ENCODE measurements at places on chromosomes 16 and 17. TPM values are rescaled to one million over a fixed set of nuclear protein-coding genes. Genes with fewer than 3 reads are reported as not detected.

The TMEM88 gene
- 0.50 TPM for total RNA-seq

The CCDC200 gene
- total RNA-seq, result not detected

The CD300LD gene
- not detected for total RNA-seq

The CHST6 gene
- 0.17 TPM for total RNA-seq

The YBX2 gene
- total RNA-seq, result 0.56 TPM

The CRYM gene
- total RNA-seq, result 1.7 TPM

The NOS2 gene
- total RNA-seq, result 0.26 TPM

The TMC8 gene
- 0.22 TPM for total RNA-seq

The CIITA gene
- 0.07 TPM for total RNA-seq

The EFCAB5 gene
- 0.63 TPM for total RNA-seq

The ABCC3 gene
- 112 TPM for total RNA-seq

The KCNAB3 gene
- total RNA-seq, result 2.9 TPM

The SOCS1 gene
- 12.5 TPM for total RNA-seq

The ABCC6 gene
- total RNA-seq, result 1.3 TPM

The NUPR1 gene
- 13.1 TPM for total RNA-seq

The MYCBPAP gene
- total RNA-seq, result 0.35 TPM

The FN3KRP gene
- 69.8 TPM for total RNA-seq

The TPPP3 gene
- 10.6 TPM for total RNA-seq

The CMTM2 gene
- not detected for total RNA-seq

The TPSG1 gene
- 0.16 TPM for total RNA-seq

The CACNG5 gene
- total RNA-seq, result not detected

The SLC6A2 gene
- total RNA-seq, result 0.05 TPM

The KRT31 gene
- total RNA-seq, result not detected

The VAT1L gene
- total RNA-seq, result not detected

The MYH8 gene
- not detected for total RNA-seq

The TNP2 gene
- total RNA-seq, result not detected

The CCL17 gene
- total RNA-seq, result not detected

The FOXL1 gene
- total RNA-seq, result 2.0 TPM

The PYY gene
- 0.08 TPM for total RNA-seq

The PPP4C gene
- 146 TPM for total RNA-seq

The MPV17L gene
- total RNA-seq, result 5.2 TPM

The WIPF2 gene
- total RNA-seq, result 20.0 TPM

The PIMREG gene
- total RNA-seq, result 51.9 TPM

The ARSG gene
- 1.3 TPM for total RNA-seq
